COR-L47 (cell line): ENCODE measurements at places on chromosomes 4 and X.
A peak's percentile ranks its signal among the peaks of the same experiment; 100 is the strongest.

DNA sequence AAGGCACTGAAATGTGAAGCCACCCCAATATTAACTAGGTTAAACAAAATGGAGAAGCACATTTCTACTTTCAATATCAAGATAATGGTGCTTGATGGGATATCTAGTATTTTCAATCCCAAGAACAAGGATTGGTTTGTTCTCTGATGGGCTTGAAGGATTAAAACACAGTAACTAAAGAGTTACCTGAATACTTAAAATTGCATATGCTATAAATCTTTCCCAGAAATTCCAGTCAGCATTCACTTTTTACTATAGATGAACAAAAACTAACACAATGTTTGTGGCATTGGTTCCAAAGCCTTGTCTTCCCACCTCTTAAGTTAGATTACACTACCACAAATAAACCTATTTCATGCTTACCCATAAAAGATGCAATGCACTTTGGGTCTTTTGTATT lies 3.9 kb upstream of the PCDH10 start:
- DNase-seq: no peak

DNA sequence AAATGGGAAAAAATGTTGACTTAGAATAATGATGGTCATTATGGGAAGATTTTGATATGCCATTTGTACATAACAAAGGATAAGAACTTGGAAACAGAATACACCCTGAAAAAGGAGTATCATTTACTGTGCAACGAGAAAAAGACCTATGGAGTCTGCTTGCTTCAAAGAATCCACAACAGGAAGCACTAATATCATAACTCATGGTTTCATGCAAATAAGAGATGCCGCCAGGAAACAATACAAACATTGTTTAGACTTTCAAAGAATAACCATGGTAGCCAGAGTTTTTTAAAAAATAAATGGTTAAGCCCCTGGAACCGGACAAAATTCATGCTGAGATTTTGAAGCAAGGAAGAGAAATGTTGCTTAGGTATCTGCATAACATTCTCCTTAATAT lies 139.9 kb upstream of the ETNPPL start:
- no peak for DNase-seq

GRCh38 chr4:4726051-4726450 lies 133.4 kb upstream of the MSX1 start:
- no peak for DNase-seq

DNA sequence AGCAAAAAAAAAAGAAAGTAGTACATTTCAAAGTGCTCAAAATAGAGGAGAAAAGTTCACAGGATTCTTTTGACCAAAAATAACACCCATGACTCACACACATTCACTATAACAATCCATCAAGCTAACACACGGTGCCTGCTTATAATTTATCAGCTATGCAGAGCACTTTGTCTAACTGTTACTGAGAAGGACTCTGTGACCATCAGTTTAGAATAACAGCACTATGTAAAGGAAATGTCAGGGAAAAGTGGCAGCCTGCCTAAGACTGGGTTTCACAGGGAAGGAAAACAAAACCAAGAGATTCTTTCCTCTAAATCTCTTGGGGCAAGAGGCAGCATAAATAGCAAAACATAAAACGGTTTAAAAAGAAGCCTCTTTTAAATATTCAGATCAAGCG lies 54.8 kb downstream of the CCDC149 start:
- DNase-seq: no peak

DNA sequence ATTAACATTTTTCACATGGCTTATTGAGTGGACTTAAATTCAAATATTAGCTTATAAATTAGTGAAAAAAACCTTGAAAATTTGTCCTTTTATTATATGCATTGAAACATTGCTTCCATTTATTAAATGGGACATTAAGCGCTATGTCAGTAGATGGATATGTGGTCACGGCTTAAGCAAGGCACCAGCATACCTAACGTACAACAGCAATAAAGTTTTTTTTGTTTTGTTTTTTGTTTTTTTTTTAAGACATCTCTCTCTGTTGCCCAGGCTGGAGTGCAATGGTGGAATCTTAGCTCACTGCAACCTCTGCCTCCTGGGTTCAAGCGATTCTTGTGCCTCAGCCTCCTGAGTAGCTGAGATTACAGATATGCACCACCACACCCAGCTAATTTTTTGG lies 31.6 kb downstream of the PGM2 start:
- DNase-seq: no peak

DNA sequence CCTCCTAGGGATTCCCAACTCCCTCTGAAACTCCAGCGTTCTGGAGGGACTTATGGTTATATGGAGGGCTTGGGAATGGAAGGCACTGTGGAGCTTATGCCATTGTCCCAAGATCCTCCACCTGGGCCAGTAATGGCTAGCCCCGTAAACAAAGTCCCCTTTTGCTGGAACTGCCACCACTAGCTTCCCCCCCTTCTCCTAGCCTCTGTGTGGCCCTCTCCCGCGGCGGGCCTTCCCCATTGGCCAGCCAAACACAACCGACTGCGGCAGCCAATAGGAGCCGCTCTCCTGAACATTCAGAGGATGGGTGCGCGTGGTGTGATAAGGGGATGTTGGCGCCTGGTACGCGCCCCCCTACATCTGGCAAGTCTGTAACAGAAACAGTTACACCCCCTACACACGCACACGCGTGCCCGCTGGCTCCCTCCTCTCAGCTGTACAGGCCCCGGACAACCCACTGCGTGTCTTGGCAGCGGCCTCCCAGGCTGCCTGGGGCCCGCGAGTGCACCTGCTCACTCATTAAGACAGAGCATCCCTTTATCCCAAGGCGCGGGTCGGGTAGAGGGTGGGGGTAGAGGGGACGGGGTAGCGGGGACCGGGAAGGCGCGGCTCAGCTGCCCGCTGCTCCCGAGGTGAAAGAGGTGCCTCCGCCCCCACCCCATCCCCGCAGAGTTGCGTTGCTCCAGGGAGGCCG lies 863 bp upstream of the RAB33A start:
- DNase-seq: peak; percentile 84

DNA sequence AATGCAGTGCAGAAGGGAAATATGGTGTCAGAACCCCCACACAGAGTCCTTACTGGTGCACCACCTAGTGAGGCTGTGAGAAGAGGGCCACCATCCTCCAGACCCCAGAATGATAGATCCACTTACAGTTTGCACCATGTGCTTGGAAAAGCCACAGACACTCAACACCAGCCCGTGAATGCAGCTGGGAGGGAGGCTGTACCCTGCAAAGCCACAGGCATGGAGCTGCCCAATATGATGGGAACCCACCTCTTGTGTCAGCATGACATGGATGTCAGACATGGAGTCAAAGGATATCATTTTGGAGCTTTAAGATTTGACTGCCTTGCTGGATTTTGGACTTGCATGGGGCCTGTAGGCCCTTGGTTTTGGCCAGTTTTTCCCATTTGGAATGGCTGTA lies 34.2 kb upstream of the PGM2 start:
- DNase-seq: no peak

- DNase-seq: no peak
Observed at GRCh38 chr4:113398441-113399143, 349.1 kb downstream of the ANK2 start.

GRCh38 chr4:175559126-175559525 lies 252.9 kb downstream of the GPM6A start:
- DNase-seq: no peak

GRCh38 chr4:188596021-188596420 lies 456.8 kb downstream of the TRIML1 start:
- DNase-seq: no peak

GRCh38 chr4:65467068-65467680 lies 203.1 kb downstream of the EPHA5 start:
- DNase-seq: peak; percentile 6

GRCh38 chrX:617891-618290 lies 12.7 kb upstream of the SHOX start:
- no peak for DNase-seq

GRCh38 chr4:3710451-3711182 lies 55.6 kb upstream of the ADRA2C start:
- DNase-seq: no peak

GRCh38 chrX:150012647-150013381 lies 74.5 kb upstream of the EOLA2 start:
- DNase-seq: no peak

DNA sequence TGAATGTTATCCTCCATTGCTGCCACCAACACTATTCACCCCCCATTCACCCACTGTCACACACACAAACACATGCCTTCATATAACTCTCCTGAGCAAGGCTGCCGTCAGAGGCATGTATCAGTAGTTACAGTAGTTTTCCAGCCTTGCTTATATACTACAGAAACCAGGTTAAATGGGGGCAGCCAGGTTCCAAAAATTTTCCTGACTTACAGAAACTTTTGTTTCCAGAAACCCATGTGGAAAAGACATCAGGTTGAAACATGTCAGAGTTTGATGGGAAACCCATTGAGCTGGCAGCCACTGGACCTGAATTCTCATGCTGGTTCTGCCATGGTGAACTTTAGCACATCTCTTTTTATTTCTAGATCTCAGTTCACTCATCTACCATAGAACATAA lies 64.0 kb downstream of the COX18 start:
- DNase-seq: no peak

- DNase-seq: no peak
Observed at GRCh38 chr4:113743690-113744089, 17.8 kb downstream of the CAMK2D start.

DNA sequence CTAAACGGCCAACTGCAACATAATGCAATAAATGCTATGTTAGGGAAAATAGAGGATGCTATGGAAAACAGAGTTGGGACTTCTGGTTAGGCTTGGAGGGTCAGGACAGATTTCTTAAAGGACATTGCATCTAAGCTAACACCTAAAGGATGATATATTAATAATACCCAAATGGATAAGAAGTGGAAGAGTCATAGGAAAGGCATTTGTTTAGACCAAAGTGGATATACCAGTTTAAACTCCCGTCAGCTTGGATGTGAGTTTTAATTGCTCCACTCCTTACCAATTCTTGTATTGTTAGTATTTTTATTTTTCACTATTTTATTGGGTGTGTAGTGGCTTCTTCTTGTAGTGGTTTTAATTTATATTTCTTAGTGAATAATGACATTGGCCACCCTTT lies 93.9 kb downstream of the PTPN13 start:
- DNase-seq: no peak

DNA sequence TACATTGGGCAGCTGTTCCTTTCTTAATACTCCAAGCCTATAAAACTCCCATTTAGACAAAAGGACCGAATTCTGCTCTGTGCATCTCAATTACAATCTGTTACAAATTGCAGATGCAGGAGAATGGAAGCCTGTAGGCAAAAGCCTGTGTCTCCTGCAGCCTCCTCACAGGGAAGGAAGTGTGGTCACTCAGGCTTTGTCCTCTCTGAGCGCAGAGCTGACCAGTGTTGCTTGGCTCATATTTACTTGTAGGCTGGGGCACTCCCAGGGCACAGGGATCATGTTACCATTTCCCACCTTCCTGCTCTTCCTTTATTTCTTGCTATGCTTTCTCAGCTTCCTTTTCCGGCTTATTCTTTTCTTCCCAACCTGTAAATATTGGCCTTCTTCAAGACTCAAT lies 15.7 kb downstream of the SUPT20HL2 start:
- DNase-seq: no peak

GRCh38 chr4:10201381-10202223 lies 85.0 kb upstream of the WDR1 start:
- DNase-seq: no peak

- no peak for DNase-seq
Observed at GRCh38 chrX:103847174-103847870, 15.3 kb upstream of the RAB9B start.

DNA sequence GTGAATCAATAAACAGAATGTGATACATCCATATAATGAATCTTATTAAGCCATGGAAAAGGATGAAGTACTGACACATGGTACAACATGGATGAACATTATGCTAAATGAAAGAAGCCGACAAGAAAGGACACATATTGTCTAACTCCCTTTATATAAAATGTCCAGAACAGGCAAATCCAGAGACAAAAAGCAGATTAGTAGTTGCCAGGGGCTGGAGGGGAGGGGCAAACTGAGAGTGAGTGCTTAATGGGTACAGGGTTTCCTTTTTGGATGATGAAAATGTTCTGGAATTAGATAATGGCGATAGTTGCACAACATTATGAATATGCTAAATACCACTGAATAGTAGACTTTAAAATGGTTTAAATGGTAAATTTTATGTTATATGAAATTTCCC lies 17.4 kb downstream of the ADGRG4 start:
- DNase-seq: no peak

GRCh38 chr4:177369372-177369771 lies 59.7 kb downstream of the NEIL3 start:
- DNase-seq: no peak

GRCh38 chrX:125977851-125978250 lies 188.2 kb downstream of the DCAF12L2 start:
- no peak for DNase-seq

DNA sequence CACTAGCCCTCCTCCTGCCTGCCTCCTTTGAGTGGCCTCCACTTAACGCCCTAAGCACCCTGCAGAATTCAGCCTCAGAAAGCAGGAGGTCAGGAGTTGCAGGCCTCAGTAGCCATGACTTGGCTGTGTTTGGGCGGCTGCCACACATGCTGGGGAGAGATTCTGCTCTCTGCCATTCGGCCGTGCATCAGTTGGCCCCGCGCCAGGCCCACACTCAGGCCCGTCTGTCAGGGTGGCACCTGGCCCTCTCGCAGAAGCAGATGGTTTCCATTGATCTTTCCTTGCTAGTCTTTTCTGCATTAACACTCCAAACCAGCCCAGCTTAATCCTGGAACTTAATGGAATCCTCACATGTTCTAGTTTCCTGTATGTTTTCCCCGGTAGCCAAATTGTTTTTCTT lies 30.7 kb upstream of the ATP6AP2 start:
- DNase-seq: peak; percentile 60

DNA sequence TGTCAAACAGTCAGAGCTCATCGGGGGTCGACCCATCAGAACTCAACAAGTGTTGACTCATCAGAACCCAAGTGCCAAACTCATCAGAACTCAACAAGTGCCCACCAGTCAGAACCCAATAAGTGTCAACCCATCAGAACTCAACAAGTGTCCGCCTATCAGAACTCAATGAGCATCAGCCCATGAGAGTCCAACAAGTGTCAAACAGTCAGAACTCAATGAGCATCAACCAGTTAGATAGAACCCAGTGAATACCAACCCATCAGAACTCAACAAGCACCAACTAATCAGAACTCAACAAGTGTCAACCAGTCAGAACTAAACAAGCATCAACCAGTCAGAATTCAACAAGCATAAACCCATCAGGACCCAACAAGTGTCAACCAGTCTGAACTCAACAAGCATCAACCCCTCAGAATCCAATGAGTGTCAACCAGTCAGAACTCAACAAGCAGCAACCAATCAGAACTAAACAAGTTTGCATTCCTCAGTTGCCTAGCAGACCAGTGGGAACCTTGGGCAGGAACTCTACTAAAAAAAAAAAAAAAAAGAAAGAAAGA lies 115.3 kb downstream of the PRKX start:
- DNase-seq: no peak

DNA sequence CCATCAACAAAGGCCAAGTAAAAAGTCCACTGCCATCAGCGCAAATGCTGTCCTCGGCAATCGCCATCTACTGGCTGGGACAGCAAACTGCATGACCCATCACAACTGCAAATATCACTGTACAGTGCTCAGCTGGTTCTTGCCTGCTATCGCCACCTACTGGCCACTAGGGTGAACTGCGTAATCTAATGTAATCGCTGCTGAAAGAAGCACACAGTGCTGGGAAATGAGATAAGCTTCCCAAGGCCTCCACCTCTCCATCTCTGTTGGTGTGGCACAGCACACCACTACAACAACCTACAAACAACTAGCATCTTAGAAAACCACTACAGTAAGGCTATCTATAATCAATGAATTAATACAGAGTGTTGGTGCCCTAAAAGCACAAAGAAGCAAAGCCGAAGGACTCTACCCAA lies 298.3 kb downstream of the TEX13A start:
- DNase-seq: peak; percentile 24

GRCh38 chr4:55215087-55215486 lies 89.7 kb upstream of the KDR start:
- DNase-seq: no peak

- no peak for DNase-seq
Observed at GRCh38 chr4:156195914-156196313, 242.2 kb upstream of the CTSO start.
